ENCODE measurements at places on chromosomes 1 and 21.

- DNase-seq, result no peak
Measured at GRCh38 chr1:150295476-150295875, 1.8 kb downstream of the MRPS21 start.

GRCh38 chr1:235758931-235759330 is 107.8 kb downstream of the LYST start:
- DNase-seq, result peak; percentile 86

- DNase-seq, result peak; percentile 85
Measured at GRCh38 chr1:59232216-59232615, 64.7 kb upstream of the FGGY start.

DNA sequence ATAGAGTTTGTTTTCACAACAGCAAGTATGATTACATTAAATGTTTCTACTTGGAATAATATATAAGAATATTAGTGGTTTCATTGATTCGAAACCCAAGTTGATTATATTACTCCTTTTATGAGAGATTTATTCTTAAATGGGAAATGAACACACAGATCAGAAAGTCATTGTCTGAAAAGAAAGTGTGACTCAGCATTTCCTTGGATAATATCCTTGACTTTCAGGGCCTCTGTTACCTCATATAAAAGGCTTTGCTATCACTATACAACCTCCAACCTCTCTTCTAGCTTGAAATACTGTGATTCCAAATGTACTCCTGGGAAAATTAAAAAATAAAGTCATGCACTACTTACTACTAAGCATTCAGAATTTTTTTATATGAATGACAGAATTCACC is 295.3 kb upstream of the LYPLAL1 start:
- no peak for DNase-seq

- DNase-seq, result no peak
Measured at GRCh38 chr1:169479363-169480066, 6.2 kb downstream of the SLC19A2 start.

DNA sequence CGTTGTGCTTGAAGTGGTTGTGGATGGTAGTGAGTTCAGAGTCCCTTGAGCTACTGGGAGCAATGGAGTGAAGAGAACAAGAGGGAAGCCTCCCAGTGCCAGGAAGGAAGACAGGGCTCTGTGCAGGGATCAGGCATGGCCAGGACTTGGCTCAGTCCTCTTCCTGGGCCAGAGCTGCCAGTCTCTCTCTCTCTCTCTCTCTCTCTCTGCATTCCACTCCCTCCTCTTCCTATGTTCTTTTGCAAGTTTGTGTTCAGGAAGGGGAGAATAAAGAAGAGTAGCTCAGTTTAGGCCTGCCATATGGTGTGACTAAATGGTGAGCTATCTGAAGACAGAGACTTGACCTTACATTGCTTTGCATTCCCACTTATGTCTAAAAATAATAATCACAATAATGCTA is 20.5 kb upstream of the RPTN start:
- DNase-seq, result no peak

DNA sequence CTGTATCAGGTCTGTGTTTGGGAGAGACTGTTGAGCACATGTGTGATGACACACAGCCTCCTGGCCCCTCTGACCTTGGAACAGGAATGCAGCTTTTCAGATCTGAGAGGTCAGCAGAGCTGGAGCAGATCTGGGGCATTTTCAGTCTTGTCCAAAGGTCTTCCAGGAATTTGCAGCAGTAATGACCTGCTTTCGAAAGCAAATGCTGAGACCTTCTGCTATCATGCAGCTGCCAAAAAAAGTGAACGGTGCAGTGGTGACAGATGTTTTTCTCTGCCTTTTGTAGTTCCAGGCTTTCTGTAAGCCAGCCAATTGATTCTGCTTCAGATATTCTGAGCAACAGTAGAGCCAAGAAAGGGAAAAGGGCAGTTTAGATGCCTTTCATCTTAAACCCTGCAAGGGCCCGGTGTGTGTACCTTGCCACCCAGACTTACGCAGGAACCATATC is 137.8 kb upstream of the COA6 start:
- DNase-seq, result no peak

DNA sequence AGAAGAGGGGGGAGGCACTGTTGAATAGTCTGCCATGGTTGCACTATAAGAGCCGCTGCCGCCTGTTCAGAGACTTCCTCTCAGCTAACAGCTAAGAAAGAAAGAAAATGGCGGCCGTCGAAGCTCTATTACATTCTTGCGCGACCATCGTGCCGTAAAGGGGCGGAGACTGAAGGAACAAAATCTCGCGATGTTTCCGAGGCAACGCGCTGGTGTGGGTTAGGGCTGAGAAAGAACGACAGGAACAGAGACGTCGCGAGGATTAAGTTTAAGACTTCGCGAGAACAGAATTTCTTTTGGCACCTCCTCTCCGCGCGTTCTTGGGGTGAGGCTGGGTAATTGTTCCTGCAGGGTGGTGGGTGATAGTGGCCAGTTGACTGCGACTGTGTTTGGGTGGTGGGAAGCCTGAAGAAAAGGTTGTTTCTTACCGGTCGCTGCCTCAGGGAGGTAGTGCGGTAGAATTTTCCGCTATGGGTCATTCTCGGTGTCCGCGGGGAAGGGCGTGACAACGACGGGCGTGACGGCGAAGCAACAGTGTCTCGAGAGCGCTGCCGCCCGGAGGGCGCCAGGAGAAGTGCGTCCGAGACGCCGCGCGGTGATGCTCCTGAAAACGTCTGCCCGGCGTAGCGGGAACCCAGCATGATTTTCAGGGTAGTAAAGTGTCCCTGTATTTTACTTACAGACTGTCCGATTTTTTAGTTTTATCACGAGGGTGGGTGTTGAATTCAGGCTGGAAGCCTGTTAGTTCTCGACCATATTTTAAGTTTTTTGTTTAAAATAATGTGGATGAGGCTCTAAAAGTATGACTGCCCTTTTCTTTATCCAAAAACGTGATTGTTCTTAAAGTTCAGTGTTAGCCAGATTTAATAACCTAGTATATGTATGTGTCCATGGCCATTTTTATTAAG is at the start of gene FUBP1:
Gene FUBP1, minus strand, starts transcription at position 104 of the 908 bp plus-strand sequence. Its CDS starts 68 bp downstream, at position 36.
- peak; percentile 98 for DNase-seq

- no peak for DNase-seq
Measured at GRCh38 chr1:226588484-226588883, 39.9 kb downstream of the STUM start.

- DNase-seq, result no peak
Measured at GRCh38 chr1:90753556-90753955, 36.5 kb upstream of the BARHL2 start.

DNA sequence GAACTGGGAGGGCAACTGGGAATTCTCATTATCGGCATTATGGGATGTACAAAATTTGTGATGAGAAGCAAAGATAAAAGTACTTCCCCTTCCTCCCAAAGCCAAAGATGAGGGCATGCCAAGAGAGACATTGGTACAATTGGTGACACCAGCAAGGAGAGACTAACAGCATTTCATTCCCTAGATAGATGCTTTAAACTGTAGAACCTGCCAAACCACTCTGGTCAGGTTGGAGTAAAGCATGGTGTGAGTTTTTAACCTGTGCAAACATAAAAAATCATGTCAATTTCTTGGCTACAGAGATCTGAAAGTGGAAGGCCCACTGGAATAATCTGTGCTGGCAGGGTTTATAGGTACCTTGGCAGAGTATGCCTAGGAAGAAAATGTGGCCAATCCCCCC is 19.4 kb downstream of the CTXND2 start:
- DNase-seq, result no peak

GRCh38 chr21:34795548-34796180 is 126.9 kb downstream of the CLIC6 start:
- DNase-seq, result no peak

- no peak for DNase-seq
Measured at GRCh38 chr1:15771836-15772515, 13.4 kb downstream of the FBLIM1 start.

DNA sequence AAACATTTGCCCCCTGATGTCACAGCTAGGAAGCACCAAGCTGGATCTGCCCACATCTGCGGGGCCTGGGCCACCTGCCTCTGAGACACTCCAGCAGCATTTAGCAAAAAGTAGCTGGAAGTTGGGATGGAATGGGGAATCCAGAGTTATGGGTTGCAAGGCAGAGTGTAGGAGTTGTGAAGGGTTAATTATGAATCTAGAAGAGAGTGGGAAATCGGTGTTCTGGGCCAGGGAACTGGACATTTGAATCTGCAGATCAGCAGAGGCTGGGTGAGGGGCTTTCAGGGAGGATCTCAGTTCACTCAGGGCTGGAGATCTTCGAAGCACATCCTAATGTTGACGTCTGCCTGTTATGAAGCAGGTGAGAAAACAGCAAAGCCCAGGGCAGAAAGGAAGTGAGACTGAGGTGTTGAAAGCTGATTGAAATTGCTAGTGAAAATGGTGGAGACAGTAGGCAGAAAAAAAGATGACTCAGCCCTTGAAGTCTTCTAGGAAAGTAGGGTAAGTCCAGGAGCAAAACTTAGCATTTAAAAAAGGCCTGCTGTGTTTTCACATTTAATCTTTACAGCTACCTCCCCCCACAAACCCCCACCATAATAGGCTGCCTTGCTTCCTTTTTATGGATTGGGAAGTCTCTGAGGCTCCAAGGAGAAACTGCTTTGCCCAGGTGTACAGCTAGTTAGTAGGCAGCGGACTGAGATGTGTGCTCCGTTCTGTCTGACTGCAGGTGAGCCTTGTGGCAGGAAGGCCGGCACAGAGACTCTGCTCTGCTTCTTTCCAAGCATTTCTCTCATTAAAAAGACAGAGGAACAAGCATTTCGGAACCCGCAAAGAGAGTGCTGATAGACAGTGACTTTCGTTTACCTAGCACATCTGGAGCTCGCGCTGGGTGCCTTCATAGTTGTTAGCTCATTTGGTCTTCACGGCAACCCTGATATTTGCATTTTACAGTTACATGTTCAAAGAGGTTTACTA is 7.2 kb downstream of the VANGL1 start:
- DNase-seq, result no peak

GRCh38 chr1:219184337-219184736 is 10.7 kb downstream of the LYPLAL1 start:
- no peak for DNase-seq

DNA sequence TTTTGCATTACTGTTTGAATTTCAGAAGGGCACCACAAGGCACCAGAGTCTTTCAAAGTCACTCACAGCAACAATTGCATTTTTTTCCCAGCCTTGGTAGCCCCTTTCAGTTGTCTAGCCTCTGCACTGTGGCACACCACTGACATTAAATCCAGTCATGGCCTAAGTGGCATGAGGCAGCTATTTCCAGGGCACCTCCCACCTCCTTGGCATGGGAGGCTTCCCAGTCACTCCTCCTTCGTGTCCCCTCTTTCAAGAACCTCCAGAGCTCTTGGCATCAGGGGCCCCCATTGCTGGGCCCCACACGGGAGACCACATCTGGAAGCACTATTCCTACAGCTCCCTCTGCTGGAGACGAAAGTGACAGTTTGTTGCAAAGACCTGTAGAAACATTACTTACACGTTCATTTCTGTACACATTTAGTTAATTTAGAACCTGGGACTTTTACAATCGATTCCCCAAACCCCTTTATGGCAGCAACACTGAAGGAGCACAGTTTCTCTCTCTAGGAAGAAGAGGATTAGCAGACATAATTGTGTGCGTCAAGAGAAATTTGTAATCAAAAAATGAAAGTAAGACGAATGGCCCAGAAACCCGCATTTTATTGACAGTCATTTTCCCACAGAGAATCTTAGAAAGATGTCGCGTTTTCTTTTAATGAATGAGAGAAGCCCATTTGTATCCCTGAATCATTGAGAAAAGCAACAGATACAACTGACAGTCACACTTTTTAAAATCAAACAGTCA is 5.7 kb upstream of the CHD5 start:
- no peak for DNase-seq

GRCh38 chr1:14759843-14760242 is 161.4 kb downstream of the KAZN start:
- no peak for DNase-seq

- DNase-seq, result no peak
Measured at GRCh38 chr1:246901874-246902273, 29.9 kb downstream of the AHCTF1 start.

- DNase-seq, result no peak
Measured at GRCh38 chr1:225612287-225612686, 40.6 kb downstream of the ENAH start.

DNA sequence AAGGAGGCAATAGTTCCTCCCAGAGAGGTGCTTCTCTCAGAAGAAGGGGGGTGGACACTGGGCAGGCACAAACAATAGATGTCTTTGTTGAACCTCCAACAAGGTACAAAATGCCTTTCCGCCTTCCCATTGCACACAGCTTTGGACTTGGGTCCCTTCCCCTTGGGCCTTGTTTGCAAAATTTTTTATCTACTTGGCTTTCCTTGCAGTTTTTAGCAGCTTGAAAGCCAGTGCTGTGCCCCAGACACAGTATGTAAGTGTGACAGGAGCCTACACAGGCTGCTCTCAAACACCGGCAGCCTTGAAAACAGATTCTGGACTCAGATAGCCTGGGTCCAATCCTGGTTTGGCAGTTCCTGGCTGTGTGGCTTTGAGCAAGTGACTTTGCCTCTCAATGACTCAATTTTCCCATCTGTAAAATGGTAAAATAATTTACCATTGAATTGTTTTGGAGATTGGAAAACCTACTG is 43.0 kb downstream of the ELAPOR1 start:
- no peak for DNase-seq

DNA sequence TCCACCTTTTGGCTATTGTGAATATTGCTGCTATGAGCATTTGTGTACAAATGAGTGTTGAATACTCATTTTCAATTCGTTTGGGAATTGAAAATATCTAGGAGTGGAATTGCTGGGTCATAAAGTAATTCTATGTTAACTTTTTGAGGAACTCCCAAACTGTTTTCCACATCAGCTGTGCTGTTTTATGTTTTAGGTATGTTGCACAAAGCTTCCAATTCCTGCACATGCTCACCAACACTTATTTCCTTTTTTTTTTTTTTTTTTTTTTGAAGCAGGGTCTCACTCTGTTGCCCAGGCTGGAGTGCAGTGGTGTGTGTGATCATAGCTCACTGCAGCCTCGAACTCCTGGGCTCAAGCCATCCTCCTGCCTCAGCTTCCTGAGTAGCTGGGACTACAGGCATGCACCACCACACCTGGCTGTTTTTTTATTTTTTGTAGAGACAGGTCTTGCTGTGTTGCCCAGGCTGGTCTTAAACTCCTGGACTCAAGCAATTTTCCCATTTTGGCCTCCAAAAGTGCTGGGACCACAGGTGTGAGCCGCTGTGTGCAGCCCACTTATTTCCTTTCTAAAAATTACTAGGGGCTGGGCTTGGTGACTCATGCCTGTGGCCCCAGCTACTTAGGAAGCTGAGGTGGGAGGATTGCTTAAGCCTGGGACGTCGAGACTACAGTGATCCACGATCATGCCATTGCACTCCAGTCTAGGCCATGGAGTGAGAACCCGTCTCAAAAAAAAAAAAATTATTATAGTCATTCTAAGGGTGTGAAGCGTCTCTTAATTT is 33.4 kb downstream of the TMCC2 start:
- DNase-seq, result no peak

Measured in NCI-H1105 (cell line).